Inflammatory macrophage treated with lipopolysaccharide for 1 hour (primary cell): ENCODE measurements at places on chromosomes 1 and 21.

GRCh38 chr1:205494115-205494514 lies 10.4 kb upstream of the CDK18 start:
- no peak for DNase-seq

- DNase-seq = no peak
These were observed 258.0 kb upstream of the FMN2 start for GRCh38 chr1:239833723-239834122.

- DNase-seq = no peak
These were observed 148.6 kb downstream of the HUNK start for GRCh38 chr21:32021319-32021994.

DNA sequence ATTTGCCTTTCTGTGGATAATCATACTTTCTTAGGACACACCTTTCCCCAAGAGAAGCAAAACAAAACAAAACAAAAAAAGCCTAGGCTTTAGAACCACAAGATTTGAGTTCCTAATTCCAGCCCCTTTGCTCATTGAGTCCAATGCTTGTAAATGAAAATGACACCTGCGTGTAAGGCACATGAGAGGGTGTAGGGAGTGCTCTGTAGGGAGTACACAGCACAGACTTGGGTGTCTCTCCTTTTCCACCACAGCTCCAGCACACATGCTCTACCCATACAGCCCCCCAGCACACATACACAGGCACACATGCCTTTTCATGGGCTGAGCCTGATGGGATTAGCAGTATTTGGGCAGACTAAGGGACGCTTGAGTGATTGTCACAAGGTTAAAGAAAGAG lies 9.2 kb upstream of the NGF start:
- no peak for DNase-seq

DNA sequence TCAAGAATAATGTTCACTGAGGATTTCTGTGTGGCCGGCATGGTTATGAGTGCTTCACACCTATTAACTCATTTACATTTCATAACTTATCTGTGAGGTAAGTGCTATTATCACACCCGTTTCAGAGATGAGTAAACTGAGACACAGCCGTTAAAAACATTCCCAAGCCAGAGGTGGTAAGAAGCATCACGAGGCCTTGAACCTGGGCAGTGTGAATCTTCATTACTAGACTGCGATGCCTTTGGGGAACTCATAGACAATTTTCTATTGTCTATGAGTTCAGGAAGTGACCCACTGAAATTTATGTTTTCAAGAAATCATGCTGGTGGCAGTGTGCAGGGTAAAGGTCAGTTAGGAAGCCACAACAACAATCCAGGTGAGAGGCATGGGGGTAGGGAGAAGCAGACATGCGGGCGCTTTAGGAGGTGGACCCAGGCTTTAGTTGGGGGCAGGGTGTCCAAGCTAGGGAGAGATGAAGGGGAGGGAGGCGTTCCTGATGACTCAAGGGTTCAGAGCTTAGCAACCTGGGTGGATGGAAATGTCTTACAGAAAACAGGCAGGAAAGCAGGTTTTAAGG lies 14.5 kb downstream of the GNG12 start:
- no peak for DNase-seq

- no peak for DNase-seq
These were observed 39.5 kb upstream of the ST6GALNAC3 start for GRCh38 chr1:76035053-76035452.

DNA sequence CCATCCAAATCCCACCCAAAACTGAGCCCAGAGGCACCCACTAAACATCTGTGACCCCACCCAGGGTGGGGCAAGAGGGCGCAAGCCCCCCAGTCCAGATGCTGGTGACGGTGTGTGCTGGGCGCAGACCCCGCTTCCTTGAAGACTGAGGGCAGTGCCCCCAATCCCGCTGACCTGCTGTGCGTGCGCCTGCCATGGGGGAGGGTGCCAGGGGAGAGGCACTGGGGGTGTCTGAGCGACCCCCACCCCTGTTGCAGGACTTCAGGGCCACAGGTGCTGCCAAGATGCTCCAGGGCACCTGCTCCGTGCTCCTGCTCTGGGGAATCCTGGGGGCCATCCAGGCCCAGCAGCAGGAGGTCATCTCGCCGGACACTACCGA lies 13.3 kb downstream of the COL6A2 start:
- DNase-seq = no peak

DNA sequence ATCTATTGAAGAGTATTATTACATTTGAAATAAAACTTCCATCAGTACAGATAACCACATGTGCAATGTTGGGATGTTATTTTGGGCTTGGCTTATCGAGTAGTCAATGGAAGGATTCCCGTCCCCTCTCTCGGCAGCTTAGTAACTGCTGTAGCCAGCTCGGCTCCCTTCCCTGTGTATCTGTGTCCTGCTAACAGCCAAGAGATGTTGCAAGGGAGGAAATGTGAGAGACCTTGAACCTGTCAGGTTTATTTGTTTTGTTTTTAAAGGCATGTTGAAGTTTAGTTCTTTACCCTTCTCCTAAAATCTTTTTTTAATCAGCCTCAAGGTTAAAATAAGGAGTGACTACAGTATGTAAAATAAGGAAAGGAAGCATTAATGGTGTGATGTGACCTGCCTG lies 13.6 kb upstream of the TARS2 start:
- no peak for DNase-seq

DNA sequence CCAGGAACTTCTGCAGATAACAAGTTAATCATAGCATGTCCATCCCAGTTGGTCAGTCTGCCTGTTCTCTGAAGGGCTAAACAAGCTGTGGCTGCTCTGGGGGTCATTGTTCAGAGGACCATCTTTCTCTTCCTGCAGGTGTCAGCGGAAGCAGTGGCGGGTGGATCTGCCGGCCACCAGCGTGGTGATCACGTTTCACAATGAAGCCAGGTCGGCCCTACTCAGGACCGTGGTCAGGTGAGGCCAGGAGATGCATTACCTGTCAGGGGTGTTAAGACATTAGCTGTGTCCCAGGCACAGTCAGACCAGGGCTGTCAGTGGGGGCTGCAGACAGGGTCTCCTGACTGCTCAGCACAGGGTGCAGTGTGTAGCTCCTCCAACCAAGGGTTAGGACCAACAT lies 168.8 kb downstream of the GALNT2 start:
- no peak for DNase-seq

GRCh38 chr1:145884675-145885074 lies 991 bp downstream of the ANKRD35 start:
- no peak for DNase-seq
